ENCODE measurements at places on chromosomes 7 and 10.
A peak's percentile ranks its signal among the peaks of the same experiment; 100 is the strongest.

DNA sequence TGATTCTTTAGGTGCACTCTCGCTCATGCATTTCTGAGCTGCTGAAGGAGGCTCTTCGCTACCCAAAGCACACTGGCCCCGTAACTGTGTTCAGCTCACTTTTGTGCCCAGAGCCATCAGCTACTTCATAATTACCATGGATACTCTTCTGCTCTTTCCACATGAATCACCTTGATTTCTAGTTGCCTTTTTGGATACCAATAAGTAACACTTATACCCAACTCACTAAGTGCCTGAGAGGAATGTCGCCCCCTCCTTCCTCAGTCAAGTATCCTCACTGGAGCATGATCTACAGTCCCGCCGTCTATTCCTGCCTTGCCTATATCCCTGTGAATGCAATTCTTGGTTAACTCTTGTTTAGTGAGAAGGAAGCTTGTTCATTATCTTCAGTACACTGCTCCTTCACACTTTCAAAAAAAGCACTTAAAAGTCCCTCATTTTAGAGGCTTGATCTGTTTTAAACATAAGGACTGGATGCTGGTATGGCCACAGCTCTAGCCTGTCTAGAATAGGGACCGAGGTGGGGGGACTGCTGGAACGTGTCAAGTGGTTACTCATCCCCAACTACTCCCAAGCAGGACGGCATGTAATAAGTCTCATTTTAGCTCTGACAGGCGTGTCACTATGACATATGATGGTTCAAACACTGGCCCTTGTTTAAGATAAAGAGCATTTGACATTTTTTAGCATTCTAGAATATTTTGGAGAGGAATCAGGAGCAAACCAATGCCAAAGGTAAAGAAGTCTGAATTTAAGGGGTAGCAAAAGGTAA lies 23.7 kb downstream of the SVIL start:
- DNase-seq: no peak

DNA sequence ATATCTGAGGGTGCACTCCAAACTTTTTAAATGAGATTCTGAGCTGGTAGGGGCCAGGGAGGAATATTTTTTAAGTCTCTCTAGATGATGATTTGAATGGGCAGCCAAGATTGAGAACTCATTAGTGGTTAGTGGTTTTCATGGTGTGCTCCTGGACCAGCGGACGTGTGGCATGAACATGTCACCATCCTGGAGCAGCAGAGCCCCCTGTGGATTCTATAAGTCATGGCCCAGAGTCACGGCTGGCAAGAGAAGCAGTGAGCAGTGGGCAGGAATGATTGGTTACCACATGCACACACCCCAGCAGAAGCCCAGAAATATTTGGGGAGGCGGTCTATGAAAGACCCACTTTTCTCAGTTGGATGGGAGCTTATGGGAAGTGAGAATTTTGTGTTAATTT lies 21.2 kb upstream of the UCN3 start:
- no peak for DNase-seq

DNA sequence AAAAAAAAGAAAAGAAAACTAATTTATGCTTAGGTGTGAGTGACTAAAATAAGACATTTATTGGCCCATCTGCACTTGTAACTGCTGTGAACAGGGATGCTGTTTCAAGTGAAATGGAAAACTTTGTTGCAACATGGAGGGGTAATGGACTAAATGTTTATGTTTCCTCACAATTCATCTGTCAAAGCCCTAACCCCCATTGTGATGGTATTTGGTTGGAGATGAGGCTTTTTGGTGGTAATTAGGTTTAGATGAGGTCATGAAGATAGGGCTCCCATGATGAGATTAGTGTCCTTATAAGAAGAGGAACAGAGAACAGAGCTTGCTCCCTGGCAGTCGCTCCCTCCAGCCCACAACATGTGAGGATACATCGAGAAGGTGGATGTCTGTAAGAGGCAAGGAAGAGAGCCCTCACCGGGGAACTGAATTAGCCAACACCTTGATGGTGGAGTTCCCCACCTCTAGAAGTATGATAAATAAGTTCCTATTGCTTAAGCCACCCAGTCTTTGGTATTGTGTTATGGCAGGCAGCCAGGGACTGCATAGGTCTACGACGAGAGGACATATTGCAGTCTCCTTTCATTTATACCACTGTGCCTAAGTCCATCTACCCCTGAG lies 28.6 kb upstream of the VCL start:
- DNase-seq: no peak

DNA sequence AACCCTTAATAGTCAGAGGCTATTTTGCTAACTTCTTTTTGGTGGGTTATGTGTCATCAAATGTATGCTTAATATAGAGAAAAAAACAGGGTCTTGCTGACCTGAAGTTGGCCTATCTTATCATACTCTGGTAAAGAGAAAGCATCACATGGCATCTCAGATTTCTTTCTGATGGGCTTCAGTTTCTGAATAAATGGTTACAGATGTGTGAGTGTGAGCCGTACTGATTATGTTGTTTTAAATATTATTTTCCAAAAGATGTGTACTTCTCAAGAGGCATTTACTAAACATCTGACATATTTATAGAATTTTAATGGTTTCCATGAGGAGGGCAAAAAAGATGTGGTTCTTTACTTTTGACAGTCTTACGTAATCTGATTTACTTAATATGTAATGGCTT lies 28.4 kb downstream of the BBS9 start:
- no peak for DNase-seq

GRCh38 chr7:98797150-98797549 lies 72.7 kb downstream of the TMEM130 start:
- DNase-seq: no peak

- peak; percentile 33 for DNase-seq
Observed at GRCh38 chr7:49001610-49002033, 77.3 kb downstream of the CDC14C start.

DNA sequence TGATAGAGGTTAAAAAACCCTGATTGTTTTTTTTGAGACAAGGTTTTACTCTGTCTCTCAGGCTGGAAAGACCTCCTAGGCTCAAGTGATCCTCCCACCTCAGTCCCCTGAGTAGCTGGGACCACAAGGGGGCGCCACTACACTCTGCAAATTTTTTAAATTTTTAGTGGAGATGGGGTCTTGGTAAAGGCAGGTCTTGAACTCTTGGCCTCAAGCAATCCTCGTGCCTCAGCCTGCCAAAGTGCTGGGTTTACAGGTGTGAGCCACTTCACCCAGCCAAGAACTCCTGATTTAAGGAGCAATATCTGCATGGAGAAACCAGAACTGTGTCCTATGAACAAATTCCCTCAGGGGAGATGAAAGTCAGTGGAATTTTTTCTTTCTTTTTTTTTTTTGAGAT lies 7.3 kb upstream of the KLHDC10 start:
- no peak for DNase-seq

- no peak for DNase-seq
Observed at GRCh38 chr7:128351296-128352152, 7.8 kb upstream of the RBM28 start.

DNA sequence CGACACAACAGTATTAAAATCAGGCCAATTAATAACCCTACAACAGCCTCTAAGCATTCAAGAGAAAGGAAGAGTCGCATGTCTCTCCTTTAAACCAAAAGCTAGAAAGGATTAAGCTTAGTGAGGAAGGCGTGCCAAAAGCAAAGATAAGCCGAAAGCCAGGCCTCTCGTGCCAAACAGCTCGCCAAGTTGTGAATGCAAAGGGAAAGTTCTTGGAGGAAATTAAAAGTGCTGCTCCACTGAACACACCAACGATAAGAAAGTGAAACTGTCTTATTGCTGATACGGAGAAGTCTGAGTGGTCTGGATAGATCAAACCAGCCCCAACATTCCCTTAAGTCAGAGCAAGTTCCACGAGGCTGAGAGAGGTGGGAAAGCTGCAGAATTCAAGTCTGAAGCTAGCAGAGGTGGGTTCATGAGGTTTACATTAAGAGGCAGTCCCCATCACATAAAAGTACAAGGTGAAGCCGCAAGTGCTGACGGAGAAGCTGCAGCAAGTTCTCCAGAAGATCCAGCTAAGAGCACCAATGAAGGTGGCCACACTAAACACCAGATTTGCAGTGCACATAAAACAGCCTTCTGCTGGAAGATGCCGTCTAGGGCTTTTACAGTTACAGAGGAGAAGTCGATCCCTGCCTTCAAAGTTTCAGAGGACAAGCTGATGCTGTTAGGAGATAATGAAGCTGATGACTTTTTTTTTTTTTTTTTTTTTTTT lies 194.8 kb downstream of the MAD1L1 start:
- no peak for DNase-seq

DNA sequence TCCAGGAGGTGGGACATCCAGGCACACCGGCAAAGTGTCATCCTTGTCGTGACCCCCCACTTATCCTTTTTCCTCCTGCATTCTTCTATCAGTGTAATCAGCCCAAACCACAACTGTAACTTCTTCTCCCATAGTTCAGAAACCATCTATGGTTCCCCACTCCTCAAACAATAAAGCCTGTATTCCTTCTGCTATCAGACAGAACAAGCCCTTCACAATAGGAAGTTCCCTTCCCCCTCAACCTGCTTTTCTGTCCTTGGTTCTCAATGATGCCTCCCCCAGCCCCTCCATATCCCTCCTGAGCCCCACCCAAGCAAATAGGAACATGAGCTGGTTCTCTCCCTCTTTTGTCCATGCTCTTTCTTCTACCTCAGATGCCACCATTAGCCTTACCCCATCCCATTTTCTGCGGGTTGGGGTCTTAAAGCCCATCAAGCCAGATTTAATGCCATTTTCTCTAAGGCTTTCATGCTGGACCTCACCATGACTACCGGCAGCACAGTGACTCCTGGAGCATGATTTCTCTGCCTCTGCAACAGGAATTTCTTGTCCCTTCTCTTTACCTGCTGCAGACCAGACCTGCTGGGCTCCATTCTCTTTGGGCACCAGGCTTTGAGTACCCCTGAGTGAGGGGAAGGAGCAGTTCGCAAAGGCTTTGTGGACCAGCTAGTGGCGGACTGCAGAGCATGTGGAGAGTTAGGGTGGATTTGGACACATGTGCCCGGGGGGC lies 92.8 kb upstream of the PAX2 start:
- DNase-seq: no peak

DNA sequence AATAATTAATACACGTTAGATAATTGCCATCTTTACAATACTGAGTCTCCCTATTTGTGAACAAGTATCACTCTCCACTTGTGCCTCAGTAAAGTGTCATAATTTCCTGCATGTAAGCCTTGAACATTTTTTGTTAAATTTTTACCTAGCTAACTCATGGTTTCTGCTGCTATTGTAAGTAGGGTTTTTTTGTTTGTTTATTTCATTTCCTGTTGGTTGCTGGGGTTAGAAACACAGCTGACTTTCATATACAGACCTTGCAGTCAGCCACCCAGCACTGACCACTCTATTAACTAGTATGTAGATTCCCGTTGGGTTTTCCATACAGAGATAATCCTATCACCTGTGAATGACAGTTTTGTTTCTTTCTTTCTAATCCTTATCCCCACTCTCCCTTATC lies 133.3 kb downstream of the MPP7 start:
- DNase-seq: no peak

- DNase-seq: no peak
Observed at GRCh38 chr10:28624351-28624750, 53.0 kb upstream of the BAMBI start.

GRCh38 chr10:74949034-74949832 lies 122.8 kb downstream of the KAT6B start:
- DNase-seq: no peak

GRCh38 chr10:43078986-43079273 lies 2.1 kb downstream of the RET start:
- DNase-seq: peak; percentile 43

DNA sequence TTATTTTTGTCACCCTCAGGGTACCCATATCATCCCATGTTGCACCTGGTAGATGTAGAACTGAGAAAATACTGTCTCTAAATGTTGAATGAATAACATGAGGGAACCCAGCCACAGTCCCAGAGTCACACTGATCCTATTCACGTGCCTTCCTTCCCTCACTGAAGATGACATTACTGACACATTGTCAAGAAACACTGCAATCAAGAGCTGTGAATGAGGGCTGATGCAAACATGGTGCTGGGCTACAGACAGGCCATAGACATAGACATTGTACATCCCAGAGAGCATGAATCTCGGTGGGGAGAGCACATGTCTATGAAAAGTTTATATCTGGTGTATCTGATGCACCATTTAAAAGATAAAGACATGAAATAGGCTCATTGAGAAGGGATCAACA lies 9.8 kb downstream of the SLC13A4 start:
- no peak for DNase-seq

DNA sequence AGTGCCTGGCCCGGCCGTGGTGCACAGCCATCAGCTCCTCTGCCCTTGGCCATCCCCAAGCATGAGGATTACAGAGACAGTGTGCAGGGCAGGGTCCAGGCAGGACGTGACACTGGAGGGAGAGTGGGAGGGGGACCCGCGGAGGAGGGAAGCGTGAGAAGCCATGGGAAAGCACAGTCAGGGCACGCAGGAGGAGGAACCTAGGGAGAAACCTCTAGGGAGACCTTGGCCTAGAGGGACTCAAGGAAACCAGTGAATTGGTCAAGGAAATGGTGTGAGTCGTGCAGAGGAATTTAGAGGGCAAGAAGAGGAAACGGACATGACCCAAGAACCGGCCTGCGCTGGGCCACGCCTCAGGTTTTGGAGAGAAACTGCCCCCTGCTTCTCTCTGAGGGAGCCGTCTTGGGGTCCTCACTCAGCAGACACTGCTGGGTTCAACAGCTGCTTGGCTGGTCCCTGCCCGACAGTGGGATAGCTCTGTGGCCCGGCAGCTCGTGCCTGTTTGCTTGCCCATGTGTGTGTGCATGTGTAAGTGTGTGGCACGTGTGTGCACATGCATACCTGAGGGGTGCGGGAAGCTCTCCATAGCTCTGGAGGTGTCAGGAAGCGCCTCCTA lies 3.2 kb downstream of the OPN4 start:
- no peak for DNase-seq

DNA sequence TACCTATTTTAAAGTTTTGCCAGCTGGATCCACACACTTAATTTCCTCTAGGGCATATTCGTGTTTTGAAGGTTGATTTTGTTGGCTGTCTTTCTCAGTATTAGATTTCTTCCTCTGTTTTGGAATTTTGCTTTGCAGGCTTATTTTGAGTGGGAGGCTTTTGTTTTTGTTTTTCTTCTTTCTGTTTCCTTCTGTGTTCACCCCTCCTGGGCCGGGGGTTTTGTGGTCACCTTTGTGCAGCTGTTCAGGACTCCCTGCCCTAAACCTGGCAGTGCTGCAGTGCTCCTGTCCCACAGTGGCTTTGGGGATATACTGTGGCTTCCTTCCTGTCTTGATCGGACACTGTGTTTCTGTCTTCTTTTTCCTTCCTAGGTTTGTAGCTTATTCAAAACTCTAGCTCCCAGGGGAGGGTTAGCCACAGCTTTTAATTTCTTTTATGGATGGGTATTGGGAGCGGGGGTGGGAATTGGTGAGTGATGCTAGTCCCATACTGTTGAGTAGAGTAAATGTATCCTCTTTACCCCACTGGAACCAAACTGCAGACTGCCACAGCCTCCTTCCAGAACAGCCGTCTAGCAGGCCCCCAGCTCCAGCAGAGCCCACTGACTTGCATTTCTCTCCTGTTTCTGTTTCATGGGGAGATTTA lies 228.7 kb upstream of the FZD8 start:
- DNase-seq: no peak

DNA sequence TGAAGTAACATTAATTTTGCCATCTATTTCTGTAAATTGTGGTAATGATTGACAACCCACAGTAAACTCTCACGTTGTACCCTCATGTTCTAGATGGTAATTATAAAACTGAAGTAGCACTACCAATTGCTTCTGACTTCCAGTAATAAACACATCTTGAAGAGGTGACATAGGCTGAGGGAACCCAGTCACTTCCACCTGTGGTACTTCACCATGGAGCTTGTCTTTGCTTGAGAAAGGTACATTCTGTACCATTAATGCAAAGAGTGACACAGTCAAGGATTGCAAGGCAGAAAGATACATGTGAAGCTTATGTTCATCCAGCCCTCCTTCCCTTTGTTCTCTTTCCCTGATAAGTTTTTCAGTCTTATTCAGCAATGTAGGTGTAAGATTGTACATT lies 11.2 kb downstream of the CAPZA2 start:
- DNase-seq: no peak

Data from RWPE1 (cell line).